ENCODE measurements at places on chromosomes 12 and 14.

GRCh38 chr12:51322452-51322851 is 1.5 kb downstream of the BIN2 start:
- no peak for DNase-seq

DNA sequence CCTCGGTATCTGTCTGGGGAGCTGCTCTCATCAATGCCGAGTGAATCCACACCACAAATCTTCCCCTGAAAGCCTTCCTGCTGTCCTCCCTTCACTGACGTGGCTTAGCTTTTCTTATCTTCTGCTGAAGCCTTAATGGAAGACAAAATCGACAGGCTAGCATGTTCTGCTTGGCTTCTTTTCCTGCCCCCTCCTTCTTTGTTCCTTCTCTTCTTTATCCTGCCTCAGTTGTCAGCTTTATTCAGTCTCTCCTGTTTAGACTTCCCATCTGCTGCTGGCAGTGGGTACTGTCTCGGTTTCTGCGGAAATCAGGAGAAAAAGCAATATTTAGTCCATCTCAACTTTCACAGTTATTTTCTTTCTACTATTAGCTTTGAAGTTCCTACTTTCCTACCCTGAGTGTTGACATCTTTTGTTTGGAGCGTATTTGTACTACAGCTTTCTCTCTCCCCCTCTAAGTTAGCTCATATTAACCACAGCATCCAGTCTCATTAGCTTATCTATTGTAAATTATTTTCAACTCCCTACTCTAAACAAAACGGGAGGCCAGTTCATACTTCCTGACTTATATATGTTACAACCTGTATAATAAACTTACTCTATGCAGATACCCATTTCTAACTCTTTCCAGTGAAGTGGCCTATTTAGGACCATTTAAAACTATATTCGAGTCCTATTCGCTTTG is 226.0 kb downstream of the DACT1 start:
- no peak for DNase-seq

DNA sequence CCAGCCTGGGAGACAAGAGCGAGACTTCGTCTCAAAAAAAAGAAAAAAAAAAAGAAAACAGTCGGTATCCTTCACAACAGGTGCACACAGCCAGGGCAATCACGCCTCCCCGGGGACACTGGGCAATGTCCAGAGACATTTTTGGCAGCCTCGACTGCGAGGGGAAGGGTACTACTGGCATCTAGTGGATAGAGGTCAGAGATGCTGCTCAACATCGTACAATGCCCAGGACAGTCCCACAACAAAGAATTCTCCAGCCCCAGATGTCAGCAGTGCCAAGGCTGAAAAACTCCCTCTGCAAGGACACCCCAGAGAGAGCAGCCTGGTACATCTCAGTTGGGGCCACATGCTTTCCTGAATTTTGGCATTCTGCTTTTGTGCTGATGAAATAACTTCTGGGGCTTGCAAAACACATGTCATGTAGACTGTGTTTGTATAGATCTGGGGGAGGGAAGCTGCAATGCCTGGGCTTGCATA is 21.5 kb downstream of the ALDH2 start:
- DNase-seq = no peak

DNA sequence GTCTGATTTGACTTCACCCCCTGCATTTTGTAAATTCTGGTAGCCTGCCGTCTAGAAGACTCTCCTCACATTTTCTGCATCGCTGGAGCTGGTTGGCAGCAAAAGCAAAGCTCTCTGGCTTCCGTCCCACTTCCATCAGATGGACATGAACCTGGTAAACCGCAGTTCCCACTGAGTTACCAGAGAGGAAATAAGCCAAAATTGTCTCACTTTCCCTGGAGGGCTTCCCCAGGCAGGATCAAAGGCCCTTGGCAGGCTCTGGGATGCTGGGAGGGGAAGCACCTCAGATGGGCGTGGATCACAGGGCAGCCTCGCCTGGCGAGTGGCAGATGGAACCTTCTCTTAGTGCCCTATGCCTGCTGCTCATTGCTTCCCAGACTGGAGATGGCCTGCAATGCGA is 243.5 kb downstream of the TMEM132C start:
- no peak for DNase-seq

DNA sequence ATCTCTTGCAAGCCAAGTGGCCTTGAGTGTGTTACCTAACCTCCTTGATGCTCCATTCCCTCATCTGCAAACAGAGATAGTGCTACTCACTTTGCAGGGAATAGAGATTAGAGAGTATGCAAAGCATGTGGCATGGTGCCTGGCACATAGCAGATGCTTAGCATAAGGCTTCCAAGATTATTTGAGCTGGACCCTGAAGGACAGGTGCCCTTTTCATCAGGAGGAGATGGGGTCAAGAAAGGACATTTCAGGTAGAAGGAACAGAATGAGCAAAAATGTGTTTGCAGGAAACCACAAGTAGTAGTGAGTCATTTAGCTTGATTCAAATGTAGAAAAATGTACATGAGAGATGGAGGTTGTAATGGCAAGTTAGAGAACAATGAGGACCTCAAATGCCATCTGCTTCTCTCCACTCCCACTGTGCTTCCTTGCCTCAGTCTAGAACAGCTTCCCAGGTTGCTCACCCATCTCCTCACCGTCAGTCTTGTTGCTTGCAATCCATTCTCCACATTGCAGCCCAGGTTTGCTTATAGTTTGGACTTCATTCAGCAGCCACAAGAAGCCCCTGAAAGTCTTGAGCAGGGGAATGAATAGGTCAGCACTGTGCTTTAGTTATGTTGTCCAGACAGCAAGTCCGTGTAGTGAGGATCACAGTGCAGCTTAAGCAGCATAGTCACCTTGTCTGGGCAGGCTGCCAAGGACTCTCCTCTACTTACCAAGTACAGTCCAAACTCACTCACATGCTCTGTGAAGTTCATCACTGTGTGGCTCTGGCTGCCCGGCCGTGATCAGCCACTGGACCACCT is 536.3 kb upstream of the CCDC196 start:
- DNase-seq = no peak

DNA sequence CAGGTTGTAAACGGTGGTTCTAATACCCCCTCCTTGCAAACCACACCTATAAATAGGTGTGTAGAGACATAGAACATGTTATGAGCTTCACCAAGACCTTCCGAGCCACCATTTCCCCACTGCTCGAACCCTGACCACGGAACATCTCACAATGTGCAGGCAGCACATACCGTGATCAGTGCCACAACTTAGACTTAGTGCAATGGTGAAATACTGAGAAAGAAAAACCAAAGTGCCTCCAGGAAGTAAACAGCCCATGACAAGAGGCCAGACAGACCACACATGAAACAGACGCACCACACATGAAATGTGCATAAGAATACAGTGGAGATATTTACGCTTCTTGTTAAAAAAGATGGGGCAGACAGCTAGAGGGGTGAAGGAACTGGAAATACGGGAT is 166.9 kb upstream of the CCND2 start:
- DNase-seq = no peak
